ENCODE measurements at places on chromosomes 7 and 10.

DNA sequence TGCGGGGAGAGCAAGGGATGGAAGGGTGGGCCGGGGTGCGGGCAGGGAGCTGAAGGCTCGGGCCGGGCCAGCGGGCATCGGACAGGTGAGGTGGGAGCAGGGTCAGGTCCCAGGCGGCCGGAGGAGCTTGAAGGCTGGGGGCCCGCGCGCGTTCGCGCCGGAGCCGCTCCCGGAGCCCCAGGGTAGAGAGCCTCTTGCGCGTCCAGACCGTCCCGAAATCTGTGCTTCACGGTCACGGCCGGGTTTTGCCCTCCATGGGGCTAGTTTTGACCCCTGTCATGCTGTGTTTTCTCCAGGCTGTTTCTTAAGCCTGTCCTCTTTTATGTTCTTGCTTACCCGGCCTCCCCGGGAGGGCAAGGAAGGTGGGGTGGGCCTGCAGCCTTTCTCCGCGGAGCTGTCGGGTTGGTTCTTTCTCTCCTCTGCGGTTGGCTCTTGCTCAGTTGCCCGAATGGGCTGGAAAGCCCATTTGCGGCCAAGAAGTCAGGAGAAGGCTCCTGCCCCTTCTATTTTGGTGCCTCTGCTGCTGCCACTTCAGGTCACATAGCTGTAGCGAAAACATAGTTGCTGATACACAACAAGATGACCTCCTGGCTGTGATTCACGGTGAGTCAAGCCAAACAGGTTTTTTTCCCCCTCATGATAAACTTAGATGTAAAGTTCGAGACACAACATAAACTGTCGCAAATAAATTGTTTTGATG is 650 bp downstream of the UBE2D1 start:
- no peak for DNase-seq

GRCh38 chr10:29948881-29949355 is 110.5 kb downstream of the JCAD start:
- DNase-seq = no peak

GRCh38 chr7:30286749-30287148 is 2.4 kb downstream of the ZNRF2 start:
- DNase-seq = no peak

DNA sequence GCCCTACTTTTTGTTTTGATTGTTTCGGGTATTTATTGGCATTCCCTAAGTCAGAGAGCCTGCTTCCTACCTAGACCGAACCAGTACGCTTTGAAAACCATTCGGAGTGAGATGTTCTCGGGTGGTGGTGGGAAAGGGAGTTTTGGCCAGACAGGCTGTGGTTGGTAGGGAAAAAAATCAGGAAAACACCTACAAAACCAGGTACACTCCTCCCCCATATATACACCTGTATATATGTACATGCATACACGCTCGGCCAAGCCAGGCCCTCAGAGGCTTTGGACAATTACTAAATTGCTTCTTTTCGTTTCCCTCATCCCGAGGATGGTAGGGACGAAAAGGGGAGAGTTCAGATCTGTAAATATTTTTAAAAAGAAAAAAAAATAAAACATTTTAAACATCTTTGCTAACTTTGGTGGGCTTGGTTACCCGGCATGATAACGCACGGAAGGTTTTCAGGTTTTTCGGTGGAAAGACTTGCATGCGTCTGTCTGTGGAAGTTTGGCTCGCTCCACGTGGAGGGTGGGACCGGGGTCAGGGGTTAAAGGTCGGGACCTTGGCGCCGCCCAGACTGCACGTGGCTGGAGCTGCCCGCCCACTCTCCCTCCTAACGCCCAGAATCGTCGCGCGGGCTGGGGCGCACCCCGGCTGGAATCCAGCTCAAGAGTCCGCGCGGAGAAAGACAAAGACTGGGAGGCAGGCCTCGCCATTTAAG is 2.5 kb downstream of the HMX2 start:
- no peak for DNase-seq

DNA sequence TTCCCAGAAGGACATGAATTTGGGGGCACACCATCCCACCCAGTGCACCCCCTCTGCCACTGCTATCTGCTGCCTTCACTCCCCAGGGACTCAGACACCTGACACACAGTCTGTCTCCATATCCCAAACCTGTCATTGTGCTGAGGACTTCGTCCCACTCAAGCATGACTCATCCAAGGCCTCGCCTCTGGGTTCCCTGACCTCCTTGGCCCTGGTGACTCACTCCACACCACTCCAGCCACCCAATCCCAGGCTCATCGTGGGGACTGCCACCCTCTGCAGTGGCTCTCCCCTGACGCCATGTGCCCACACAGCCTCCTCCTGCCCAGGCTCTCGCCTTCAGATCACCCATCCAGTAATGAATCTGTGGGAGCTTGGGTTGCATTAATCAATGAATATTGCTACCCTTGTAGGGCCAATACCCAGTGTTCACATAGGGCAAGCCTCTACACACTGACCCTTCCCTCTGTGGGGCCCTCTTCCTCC is 6.6 kb upstream of the INSIG1 start:
- no peak for DNase-seq

DNA sequence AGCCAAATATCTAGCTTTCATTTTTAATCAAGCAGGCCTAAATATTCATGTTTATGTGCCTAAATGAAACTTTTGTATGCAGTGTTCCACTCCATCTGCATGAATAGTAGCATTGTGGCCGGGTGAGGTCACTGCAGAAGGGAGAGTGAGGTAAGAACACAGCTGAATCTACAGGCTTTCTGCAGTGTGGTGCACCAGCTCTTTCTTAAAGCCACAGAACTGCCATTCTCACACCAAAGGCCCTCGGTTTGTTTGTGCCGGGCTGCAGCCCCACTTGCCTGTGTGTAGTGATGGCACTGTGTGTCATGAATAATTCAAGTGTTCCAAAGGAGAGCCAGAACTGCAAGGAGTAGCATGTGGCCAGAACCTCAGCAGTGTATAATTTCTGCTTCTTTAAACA is 204.1 kb downstream of the TRIL start:
- DNase-seq = no peak

GRCh38 chr10:6171881-6172695 is 30.6 kb upstream of the PFKFB3 start:
- DNase-seq = no peak

- DNase-seq = no peak
Observed at GRCh38 chr10:125177641-125178640, 17.6 kb upstream of the CTBP2 start.

- DNase-seq = no peak
Observed at GRCh38 chr7:28921822-28922221, 36.3 kb downstream of the TRIL start.

GRCh38 chr10:35140727-35141126 is 14.1 kb downstream of the CREM start:
- no peak for DNase-seq

DNA sequence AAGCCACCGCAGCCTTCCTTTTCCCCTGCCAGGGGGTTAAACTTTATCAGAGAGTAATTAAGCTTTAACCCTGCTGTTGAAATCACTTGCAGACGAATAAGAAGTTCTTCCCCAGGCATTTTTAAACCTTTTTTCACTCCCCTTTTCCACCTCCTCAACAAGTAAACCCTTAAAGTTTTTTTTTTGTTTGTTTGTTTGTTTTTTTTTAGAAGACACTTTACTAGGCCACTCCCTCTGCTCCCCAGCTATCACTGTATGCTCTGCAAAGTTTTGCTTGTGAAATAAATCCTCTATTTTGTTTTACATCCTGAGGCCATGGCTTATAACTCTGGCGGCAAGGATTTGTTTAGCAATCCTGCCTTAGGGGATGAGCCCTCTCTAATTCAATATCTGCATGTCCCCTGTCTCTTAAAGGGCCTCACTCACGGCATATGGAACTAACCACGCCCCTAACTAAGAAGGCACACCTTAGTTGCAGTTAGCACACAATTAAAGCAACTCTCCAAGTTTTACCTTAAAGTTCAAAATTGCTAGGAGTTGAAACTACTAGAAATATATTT is 1354.7 kb upstream of the LRRTM3 start:
- DNase-seq = no peak

DNA sequence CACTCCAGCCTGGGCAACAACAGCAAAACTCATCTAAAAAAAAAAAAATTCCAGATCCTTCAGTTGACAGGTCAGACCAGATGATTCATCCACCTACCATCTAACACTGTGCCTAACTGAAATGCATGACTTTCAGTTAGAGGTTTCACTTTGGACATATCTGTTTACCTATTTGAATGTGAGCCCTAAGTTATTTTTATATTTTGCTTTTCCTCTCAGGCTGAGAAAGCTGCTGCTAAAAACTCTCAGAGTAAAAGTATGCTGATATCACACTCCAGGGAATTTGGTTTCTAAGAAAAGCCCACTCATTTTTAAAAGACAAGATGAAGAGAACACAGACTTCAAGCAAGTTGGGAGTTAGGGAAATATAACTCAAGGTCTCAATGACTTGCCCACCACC is 126.0 kb downstream of the SGMS1 start:
- DNase-seq = no peak

GRCh38 chr7:17474724-17475344 is 176.4 kb downstream of the AHR start:
- no peak for DNase-seq

DNA sequence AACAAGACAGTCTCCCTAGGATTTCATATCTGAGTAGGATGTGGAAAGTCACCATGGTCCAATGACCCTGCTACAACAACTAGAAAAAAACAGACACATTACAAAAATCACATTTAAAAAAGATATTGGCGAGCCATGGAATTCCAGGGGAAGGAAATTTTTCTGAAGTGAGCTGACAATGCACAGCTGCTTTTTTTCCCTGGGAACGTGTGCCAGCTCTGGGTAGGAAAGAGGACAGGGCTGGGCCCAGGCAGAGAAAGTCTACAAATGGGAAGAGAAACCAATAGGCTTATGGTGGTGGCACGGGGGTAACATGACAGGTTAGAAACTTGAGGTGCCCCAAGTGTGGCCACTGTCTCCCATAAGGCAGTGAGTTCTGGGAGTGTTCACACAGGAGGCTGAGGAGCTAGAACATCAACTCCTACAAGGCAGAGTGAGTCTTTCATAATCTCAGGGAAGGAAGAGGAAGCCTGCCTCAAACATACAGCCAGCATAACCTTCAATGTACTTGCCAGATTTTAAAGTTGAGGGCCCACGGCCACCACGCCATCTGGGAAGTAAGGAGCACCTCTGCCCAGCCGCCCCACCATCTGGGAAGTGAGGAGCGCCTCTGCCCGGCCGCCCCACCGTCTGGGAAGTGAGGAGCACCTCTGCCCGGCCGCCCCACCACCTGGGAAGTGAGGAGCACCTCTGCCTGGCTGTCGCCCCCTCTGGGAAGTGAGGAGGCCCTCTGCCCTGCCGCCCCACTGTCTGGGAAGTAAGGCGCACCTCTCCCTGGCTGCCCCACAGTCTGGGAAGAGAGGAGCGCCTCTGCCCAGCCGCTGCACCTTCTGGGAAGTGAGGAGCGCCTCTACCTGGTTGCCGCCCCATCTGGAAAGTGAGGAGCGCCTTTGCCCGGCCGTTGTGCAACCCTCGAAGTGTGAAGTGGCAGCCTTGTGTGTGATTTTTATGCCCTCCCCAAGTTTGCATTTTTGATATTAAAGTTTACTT is 5.9 kb downstream of the FBXL13 start:
- DNase-seq = no peak

DNA sequence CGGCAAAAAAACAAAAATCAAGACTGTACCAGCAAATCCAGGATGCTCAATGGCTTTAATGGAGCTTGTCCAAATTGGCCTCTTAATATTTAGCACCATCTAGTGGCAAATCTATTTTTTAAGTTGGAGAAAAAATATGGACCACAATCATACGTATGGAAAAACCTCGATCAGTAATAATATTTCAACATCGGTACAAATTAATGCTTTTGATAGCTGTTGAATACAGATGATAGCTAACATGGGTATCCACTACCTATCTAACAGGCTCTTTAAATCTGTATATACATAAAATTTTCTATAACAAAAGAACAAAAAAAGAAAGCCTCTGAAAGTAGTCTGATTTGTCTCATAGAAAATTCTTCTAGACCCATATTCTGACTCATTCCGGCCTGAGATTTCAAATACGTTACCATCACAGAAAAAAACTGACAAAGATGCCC is 29.2 kb downstream of the COA1 start:
- no peak for DNase-seq

DNA sequence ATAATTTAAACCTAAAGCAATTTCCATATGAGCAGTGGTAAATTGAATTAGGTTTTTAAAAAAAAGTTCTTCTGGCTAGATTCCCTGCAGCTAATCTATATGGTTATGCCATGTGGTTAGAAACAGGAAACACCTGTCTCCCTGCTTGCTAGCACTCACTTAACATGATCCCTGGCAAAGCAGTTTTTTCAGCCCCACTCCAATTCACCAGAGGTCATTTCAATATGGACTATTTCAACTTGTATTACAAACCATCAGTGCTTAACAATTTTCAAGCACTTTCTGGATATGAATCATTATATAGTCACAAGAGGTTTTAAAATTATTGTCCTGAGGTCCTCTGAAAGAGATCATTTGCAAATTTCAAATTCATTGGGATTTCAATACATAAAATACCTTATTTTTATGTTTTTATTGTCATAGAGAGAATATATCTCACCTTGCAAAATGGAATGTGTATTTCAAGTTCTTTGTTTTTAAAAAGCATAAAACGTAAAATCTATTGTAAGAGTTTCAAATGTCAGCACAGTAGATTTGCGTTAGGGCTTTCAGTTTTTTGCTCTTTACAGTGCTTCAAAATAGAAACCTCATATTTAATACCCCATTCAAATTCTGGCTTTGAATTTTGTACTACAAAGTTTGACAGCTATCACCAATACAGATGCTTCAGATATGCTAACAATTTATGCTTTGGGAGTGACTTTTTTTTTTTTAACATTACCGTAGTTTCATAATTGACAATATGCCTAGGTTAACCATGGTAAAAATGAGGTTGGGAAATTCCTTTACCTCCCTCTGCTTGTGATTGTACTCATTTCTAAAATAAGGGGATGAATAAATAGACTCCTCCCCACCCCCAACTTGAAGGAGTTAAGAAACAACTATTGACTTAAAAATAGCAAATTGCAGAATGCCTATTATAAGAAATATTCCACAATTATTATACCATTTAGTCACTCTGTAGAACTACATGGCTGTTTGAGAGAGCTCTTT is 117.5 kb upstream of the HGF start:
- no peak for DNase-seq

GRCh38 chr7:87875151-87876039 is 765 bp downstream of the SLC25A40 start:
- no peak for DNase-seq

- no peak for DNase-seq
Observed at GRCh38 chr10:18455086-18455884, 196.1 kb downstream of the NSUN6 start.

GRCh38 chr7:147298611-147299043 is 1182.0 kb downstream of the CNTNAP2 start:
- no peak for DNase-seq
